ENCODE measurements at places on chromosomes 7 and 10.

DNA sequence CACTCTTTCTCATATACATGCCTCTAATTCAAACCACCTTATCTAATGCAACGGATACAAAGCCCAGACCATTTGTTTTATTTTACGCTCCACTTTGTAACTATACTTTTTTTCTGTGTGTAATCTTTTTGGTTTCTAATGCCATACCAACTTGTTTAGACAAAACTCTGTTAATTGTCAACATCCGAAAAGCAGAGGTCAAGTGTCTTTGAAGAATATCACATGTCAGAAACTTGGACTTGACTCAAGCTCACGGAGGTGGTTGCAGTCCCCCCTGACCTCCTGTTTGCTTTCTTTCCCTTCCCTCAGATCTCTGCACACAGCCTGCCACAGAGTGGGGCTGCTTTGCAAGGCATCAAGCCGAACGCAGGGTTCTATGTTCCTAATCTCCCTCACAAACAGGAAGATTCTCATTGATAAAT is 698.9 kb downstream of the PARD3 start:
- DNase-seq = no peak

GRCh38 chr10:120392245-120392644 is 64.8 kb upstream of the PLPP4 start:
- no peak for DNase-seq

DNA sequence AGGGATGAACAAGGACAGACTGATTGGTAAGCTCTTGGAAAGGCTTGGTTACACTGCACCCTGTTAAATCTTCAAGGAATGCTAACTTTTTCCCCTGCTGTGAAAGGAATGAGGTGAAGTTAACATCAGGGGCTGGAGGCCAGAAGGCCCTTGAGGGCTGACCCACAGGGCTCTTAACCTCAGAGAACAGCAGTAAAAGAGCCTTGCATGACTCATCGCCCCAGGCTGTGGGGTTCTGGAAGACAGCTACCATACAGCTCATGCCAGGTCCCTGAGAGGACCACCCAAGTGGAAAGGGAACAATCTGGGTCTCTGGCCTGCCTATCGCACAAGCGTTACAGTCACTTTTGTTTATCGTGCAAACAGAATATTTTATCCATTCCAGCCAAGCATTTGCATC is 54.4 kb downstream of the CYP2C9 start:
- DNase-seq = no peak

DNA sequence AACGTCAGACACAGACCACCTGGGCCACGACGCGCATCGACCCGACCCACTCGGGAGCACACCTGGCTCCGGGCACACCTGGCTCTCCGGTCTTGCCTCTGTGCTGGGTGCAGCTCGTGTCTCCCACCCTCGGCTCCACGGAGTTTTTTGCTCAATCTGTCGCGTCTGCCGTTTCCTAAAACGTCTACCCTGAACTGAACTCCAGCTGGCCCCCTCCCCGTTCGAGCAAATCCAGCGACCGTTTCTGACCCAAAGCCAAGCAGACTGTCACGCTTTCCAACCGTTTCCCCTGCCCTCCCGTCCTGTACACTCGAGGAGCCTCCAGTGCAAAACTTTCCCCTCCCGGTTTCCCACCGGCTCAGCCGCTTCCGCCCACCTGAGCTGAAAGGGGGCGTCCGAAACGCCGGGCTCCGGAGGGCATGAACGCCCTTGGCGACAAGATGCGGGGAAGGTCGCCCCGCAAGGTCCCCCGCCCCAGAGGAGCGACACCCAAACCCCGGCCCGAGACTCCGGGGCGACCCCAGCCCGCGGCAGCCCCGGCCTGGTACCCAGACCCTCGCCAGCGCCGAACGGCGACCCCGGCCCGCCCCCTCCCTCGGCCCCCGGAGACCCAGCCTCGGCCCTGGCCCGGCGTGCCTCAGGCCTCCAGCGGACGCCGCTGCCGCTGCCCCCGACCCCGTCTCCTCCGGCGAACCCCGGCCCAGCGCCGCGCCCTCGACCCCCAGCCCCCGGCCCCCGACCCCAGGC is 557 bp downstream of the CYTH3 start:
- no peak for DNase-seq

DNA sequence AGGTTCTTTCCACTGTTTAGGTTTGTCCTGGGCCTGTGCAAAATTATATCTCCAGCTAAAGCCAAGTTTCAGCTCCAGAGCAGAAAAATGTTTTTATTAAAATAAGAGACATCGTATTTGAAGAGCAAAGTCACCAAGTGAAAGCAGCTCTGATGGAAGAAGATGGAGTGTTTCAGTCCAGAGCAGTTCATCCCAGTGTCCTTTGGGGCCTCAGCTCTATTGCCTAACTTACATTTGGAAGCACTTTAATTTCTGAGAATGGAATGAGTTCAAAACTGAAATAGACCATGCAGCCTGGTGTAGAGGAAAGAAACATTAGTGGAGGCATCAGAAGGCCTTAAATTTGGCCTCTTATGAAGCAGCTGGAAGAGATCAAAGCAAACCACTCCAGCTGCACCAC is 545.2 kb downstream of the SORCS1 start:
- no peak for DNase-seq

GRCh38 chr7:28005075-28005846 is 175.3 kb downstream of the JAZF1 start:
- no peak for DNase-seq

DNA sequence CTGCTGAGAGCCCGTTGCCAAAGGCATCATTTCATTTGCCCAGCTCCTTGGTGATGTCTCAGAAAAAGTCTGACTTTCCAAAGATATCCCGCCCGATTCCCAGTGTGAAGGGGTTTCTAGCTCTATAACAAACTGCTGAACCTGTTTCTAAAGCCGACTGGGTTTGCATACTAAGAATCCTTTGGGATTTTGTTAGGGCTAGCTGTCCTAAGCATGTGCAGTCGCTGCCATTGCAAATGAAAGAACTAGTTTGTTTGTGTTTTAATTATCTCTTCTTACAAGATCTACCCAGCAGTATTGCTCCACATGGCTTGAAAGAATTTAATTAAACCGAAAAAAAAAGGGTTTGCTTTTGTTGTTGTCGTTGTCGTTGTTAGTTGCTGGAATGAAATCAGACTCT is 476.6 kb downstream of the GATA3 start:
- DNase-seq = no peak

DNA sequence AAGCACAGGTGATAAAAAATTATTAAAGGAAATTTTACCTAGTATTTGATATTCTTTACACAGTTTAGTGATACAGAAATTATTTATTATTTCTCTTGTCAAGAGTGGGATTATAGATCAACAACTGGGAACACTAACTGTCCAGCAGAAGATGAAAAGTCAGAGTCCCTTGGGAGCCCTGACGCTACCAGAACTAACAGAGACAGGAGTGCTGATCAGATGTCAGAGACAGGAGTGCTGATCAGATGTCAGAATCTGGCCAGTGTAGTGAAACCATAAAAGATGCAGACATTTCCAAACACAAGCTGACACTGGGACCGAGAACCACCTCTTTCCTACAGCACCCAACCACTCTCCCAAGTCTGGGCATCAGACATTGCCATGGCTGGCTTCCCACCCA is 828.2 kb downstream of the TNS3 start:
- no peak for DNase-seq
